ENCODE measurements at places on chromosomes 7 and 10.

GRCh38 chr7:17181482-17181881, 117.0 kb upstream of the AHR start:
- DNase-seq, result no peak

DNA sequence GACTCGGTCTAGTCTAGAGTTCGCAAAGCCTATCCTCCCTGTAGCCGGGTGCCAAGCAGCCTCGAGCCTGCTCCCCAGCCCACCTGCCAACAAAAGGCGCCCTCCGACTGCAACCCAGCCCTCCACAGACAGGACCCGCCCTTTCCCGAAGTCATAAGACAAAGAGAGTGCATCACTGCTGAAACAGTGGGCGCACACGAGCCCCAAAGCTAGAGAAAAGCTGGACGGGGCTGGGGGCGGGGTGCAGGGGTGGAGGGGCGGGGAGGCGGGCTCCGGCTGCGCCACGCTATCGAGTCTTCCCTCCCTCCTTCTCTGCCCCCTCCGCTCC, 622 bp upstream of the COL1A2 start:
- no peak for DNase-seq

DNA sequence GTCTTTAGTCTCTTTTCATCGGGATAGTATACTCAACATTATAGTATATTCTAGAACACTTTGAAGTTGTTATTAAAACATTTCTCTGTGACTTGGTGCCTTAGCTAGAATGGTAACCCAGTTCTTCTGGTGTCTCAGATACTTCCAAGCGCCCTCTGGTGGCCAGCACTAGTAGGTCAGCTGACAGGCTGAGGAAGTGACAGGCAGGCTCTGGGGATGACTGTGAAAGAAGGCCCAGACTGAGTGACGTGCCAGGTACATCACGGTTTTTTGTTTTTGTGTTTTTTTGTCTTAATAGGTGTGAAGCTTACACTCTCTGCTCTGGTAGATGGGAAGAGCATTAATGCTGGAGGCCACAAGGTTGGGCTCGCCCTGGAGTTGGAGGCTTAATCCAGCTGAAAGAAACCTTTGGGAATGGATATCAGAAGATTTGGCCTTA, 5.1 kb downstream of the COMTD1 start:
- DNase-seq, result peak; percentile 86

DNA sequence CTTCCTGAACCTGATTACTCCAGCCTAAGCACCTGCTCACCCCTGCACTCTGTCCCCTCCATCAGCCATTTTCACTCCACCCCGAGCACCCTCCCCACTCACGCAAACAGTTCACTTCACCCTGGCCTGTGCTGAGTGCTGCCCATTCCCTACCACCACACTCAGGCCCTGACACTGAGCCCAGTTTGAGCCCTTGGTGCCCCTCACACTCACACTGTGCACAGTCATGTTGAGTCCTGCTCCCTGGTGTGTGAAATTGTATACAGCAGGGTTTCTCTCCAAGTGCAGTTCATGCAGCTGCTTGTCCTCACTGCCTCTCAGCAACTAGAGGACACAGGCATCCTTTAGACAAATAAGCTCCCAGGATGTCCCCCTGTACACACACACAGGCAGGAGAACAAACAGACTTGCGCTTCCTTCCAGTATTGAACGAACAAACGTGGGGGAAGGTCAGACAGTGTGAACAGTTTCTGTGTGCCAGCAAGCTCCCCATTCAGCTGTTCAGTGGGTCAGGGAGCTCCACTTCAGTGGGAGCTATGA, 6.8 kb downstream of the MYO1G start:
- no peak for DNase-seq

DNA sequence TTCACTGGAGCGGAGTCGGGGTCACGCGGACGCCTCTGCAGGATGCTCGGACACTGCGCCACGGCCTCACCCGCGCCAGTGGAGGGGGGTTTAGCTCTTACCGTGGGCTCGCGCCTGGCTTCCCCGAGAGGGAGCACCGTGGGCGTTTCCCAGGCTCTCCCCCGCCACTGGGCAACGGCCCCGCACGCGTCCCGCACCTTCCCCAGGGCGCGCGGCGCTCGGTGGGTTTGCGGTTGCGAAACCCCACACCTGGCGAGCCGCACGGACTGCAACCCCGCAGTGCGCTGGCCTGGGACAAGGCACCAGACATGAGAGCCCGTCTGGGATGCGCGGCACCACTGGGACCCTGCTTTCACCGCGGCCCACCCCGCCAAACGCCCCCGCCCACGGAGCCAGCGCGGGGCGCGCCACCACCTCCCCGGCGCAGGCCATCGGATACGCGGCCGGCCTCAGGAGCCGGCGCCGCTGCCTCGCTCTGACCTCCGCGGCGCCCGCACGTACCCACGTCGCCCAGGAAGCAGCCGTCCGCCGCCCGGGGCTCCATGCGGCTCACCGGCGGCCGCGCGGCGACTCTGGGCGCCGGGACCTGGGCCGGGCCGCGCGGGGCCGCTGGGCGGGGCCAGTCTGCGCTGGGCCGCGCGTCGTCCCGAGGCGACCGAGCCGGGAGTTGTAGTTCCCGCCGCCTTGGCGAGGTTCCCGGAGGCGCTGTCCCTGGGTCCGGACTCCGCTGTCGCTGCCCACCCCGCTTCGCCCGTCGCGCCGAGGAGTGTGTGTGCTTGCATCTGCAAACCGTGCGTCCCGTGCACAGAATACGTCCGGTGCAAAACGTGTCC, at the start of gene ASB13:
TSS of gene ASB13 (minus strand) at position 588 of the 833 bp plus-strand sequence. CDS start at position 544, 44 bp downstream.
- peak; percentile 15 for DNase-seq

GRCh38 chr7:33185786-33186185, 56.4 kb downstream of the BBS9 start:
- no peak for DNase-seq

DNA sequence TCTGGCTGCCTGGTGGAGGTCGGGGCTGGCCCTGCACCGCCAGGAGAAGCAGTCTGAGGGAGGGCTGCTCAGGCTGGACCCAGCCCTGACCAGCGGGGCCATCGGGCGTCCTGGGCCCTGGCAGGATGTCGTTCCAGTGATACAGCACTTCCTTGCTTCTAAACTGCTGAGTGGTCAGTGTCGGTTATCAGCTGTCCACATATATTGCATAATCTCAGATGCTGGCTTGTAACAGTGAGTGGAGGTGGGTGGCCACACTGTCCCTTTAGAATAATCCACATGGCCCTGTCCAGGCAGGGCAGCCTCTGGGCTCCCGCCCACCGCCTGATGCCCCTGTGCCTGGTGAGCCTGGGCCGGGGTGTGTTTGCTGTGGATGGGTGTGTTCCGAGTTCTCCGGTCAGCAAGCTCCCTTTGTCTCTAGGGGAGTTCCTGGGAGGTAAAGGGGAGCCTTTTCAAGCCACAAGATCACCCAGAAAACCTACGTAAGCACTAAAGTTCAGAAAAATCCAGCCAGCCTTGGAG, 86.1 kb downstream of the LHPP start:
- DNase-seq, result no peak

- DNase-seq, result no peak
Measured at GRCh38 chr7:101632641-101633040, 3.5 kb upstream of the MYL10 start.

DNA sequence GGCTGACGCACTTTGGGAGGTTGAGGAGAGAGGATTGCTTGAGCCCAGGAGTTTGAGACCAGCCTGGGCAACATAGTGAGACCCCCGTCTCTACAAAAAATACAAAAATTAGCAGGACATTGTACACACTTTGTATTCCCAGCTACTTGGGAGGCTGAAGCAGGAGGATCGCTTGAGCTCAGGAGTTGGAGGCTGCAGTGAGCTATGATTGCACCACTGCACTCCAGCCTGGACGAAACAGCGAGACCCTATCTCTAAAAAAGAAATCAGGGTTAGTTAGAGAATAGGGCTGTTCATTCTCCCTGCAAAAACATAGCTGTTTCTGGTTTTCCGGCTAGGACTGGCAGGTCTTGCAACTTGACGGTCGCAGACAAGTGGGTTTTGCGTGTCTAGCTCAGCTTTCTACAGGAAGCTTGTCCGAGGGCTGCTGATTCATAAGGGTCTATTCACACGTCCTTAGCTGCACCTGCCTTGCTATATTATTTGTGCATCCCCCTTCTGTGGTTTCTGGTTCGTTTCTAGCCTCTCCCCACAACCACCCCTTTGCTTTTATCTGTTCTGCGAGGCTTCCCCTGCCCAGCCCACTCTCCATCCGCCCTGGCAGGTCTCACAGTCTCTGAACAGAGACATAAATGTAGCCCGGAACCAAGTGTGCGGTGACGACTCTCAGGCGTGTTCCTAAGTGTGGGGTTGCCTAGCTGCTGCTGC, 10.7 kb downstream of the AMZ1 start:
- DNase-seq, result peak; percentile 44

DNA sequence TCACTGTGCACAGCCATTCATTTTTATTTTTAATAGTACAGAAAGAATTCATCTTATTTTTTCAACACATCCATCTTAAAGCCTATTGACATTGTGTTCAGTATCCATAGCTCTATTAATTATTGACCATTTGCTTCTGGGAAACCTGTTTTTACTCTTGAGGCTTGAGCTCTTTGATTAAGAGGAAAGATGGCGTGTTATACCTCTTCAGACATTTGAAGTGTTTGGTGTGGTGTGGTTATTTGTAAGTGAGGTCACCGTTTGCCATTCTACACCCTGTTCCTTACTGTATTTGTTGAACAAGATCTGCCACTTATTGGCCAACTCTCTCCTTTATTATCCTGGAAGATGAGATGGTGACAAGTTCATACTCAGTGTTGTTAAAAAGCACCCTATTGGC, 18.4 kb downstream of the C7orf57 start:
- DNase-seq, result no peak

GRCh38 chr7:1665549-1666316, 4.3 kb upstream of the ELFN1 start:
- DNase-seq, result no peak

- DNase-seq, result peak; percentile 58
Measured at GRCh38 chr10:5293691-5294550, 70.8 kb upstream of the UCN3 start.

DNA sequence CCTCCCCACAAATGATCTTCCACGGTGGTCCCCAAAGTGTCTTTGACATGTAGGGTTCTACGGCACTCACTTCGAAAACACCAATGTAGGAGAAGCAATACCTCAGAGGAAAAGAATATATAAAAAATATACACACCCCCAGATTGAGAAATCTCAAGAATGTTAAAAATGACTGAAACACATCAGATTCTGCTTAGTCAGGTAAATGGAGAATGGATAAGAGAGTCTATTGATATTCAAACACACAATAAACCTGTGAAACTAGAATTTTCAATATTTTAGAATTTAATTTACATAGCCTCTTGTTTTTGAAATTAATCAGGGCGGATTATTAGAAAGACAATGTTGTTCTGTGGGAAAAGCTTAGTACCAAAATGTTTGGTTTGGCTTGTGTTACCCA, 712.4 kb downstream of the GATA3 start:
- no peak for DNase-seq

- no peak for DNase-seq
Measured at GRCh38 chr7:149773446-149774236, at the start of gene ZNF467. TSS of gene ZNF467 (minus strand) at chr7:149773588. CDS start at chr7:149771032, 2,556 bp downstream.

DNA sequence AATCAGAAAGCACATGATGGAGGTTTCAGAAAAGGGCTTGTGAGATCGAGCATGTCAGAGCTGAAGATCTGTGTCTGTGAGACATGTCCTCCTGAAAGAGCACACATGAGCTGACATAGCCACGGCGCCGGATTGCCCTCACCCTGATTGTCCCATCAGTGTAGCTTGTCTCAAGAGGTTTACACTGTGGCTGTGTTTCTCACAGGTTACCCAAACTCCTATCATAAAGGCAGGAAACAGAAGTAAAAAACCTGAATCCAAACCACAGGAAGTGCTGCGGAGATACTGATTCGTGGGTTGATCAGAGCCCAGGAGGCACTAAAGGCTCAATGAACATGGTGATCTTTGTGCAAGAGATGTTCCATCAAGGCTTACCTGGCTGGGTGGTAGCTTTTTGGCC, 3.9 kb upstream of the ATP6V0E2 start:
- no peak for DNase-seq
